ENCODE measurements at places on chromosomes 5 and 9. TPM values are rescaled to one million over a fixed set of nuclear protein-coding genes. Genes with fewer than 3 reads are reported as not detected.

The GDNF gene
- 8.9 TPM for total RNA-seq

The CDX1 gene
- not detected for total RNA-seq

The HEMGN gene
- total RNA-seq, result not detected

The TRPM6 gene
- total RNA-seq, result not detected

The SPINK4 gene
- total RNA-seq, result not detected

DNA sequence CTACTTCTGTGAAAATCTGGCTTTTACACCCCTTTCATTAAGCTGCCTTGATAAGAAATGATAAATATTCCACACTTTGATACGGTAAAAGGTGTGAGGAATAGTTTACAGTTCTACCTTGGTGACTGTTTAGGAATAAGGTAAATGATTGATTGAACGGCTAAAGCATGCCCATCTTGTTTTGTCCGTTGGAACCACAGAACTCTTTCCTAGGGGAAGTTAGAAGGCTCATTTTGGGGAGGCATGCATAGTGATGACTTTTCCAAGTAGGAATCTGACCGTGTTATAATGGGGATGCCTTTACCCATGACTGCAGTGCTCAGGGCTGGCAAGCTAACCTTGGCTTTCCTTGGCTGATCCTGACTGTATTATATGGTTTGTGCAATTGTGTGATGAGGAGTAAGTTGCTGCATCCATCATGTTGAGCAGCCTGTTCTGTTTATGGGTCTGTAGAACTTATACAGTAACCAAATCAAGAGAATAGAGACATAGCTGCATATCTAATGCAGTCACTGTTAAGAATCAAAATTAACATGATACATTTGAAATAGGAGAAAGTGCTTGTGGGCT lies 24.5 kb downstream of the PCSK5 start:
- DNase-seq, result no peak

GRCh38 chr5:96943799-96944198 lies 7.9 kb downstream of the LNPEP start:
- no peak for DNase-seq

- DNase-seq, result no peak
Observed at GRCh38 chr5:107241841-107242240, 428.9 kb downstream of the EFNA5 start.
